NCI-H1694 (cell line): ENCODE measurements at places on chromosomes 3 and 15.

DNA sequence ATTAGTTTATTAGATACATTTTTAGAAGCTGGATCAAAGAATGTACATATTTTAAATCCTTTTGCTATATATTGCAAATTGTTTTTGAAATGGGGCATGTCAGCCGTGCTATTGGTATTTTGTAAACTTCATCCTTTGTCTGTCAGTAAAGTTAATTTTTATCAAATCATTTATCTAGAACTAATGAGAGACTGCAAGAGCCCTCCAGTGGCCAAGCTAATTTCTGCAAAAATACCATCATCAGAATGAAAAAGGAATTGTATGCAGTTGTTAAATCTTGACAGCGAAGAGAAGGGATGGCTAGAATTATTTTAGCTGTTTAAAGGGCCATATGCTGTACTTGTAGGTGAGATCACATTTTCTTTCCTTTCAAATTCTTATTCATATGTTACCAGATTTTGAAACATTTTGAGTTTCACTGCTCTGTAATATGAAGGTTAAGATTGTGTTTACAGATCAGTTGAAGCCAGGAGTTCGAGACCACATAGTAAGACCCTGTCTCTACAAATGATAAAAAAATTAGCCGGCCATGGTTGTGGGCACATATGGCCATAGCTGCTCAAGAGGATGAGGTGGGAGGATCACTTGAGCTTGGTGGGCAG lies 8.1 kb upstream of the CLDN11 start:
- DNase-seq, result peak; percentile 14

GRCh38 chr15:81049835-81050234 lies 49.1 kb downstream of the TLNRD1 start:
- DNase-seq, result no peak

- DNase-seq, result no peak
Observed at GRCh38 chr15:51444807-51445206, 103.4 kb downstream of the GLDN start.

DNA sequence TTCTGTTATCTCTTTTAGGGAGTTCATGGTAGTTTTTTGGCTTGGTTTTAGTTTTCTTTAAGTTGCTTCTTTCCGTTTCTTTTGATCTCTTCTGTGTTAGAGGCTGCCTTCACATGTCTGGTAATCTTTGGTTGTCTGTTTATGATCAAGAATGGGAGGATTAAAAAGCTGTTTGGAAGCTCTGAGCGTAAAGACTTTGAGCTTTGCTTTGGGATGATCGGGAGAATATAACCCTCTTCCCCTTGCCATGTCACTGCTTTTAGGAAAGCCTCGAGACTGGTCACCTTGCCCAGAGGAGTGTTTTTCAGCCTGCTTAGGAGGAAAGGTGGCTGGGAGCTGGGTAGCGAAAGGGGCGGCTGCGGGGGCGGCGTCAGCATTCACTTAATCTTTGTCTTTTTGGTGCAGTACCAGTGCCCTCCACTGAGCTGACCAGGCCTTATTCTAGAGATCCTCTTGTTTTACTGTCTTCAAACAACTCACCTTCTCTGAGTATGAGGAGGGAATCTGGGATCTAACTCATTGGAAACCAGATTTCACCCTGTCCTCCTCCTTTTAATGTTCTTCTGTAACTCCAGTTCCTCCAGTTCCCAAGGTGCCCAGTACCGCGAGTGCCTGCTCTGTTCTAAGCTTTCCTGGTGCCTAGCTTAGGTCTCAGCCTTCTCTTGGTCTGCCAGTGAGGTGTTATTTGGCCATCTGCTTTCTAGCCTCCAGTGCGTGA lies 15.5 kb downstream of the TATDN2 start:
- no peak for DNase-seq

DNA sequence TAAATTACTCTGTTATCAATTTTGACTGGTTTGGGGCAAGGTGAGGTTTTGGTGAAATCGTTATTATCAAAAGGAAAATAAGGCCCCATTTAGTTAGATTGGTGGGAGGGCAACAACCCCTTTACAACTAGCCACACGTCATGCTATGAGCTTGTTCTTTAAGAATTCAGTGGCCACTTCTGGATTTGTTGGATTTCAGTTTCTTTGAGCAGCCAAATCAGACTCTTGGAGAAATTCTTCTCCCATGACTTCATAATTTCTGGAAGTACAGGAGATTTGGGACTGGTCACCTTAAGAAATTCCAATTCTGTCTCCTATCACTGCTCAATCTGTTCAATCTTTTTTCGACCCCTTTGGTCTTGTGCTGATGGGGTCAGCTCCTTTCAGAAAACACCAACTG lies 14.8 kb upstream of the WNT5A start:
- DNase-seq, result no peak

- DNase-seq, result no peak
Observed at GRCh38 chr3:43206632-43207031, 79.7 kb upstream of the SNRK start.

- DNase-seq, result no peak
Observed at GRCh38 chr15:26888761-26889160, 21.9 kb downstream of the GABRA5 start.

- no peak for DNase-seq
Observed at GRCh38 chr3:48157950-48158376, 30.3 kb downstream of the CDC25A start.

GRCh38 chr15:25803541-25803940 lies 59.6 kb downstream of the ATP10A start:
- DNase-seq, result no peak

- peak; percentile 54 for DNase-seq
Observed at GRCh38 chr15:40340740-40341400, at the start of gene CCDC9B. CCDC9B (minus strand) TSS chr15:40340939; CDS start chr15:40340819, 120 bp downstream.

DNA sequence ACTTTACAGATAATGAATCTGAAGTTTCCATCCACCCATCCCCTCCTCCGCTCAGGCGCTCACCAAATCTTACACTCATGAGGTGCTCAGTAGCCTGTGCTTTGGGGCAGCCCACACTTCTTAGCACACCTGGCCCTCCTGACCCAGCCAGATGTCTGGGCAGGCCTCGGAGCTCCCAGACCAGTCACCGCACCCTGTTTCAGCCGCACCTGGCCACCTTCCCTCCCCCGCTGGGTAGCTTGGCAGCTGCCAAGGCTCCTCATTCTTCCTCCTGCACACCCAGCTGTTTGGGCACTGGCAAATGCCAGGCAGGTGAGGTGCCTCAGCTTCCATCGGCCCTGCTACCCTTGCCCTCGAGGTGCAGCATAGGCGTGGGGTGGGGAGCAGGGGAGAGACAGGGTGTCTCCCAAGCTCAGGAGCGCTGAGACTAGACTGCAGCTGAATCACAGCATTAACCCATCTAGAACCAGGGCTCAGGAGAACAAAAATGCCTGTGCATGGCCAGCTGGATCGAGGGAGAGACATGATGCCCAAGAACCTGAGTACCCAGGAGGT lies 45.8 kb downstream of the CDC25A start:
- no peak for DNase-seq

GRCh38 chr3:139355891-139356290 lies 12.1 kb downstream of the MRPS22 start:
- DNase-seq, result no peak

DNA sequence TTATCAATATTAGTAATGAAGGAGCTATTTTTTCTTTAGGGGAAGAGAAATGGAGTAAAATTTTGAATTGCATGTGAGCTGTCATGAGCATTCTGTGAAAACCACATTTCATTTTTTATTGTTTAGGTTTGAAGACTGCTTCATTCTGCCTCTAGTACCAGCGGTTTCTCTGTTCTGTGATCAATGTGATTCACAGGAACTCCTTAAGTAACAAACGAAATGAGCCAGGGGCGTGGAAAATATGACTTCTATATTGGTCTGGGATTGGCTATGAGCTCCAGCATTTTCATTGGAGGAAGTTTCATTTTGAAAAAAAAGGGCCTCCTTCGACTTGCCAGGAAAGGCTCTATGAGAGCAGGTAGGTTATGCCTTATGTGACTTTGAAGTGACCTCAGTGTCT lies 13.0 kb downstream of the NIPA2 start:
- DNase-seq, result no peak
